ENCODE measurements at places on chromosomes 11 and 22. TPM values are rescaled to one million over a fixed set of nuclear protein-coding genes. Genes with fewer than 3 reads are reported as not detected.

Gene RGL4
- 26.9 TPM for total RNA-seq

Gene IRAG1
- total RNA-seq: 0.08 TPM

Gene HTR3A
- not detected for total RNA-seq

Gene NXPE1
- not detected for total RNA-seq

- no peak overlapping the region for H3K27ac ChIP-seq
- H3K36me3 ChIP-seq: no peaks in the 10 kb centered on the region
- no peaks in the 10 kb centered on the region for H3K4me1 ChIP-seq
- no peak overlapping the region for H3K4me3 ChIP-seq
- H3K27me3 ChIP-seq: peaks cover 7% of the 10 kb centered on the region
Measured at GRCh38 chr11:7167976-7168740, 79.4 kb downstream of the RBMXL2 start.

Gene APOBEC3B
- total RNA-seq: 51.9 TPM

DNA sequence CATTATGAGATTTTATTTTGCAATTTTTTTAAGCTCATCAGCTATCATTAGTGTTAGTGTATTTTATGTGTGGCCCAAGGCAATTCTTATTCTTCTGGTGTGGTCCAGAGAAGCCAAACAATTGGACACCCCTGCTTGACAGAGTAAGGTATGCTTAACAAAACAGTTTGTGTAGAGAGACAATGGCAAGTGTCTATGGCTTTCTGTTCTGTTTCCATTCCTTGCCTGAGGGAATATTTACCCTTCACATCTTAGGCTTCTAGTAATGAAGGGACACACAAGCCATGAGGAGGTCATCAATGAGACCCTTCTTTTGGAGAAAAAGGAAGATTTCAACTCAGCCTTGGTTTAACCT is 1278.4 kb upstream of the TENM4 start:
- H3K27me3 ChIP-seq: no peaks in the 10 kb centered on the region
- no peaks in the 10 kb centered on the region for H3K36me3 ChIP-seq
- no peak overlapping the region for H3K4me3 ChIP-seq
- no peak overlapping the region for H3K27ac ChIP-seq
- H3K4me1 ChIP-seq: no peaks in the 10 kb centered on the region
- no peak for DNase-seq

GRCh38 chr22:49404020-49404419 is 423.7 kb downstream of the BRD1 start:
- no peak for DNase-seq
- H3K36me3 ChIP-seq: no peaks in the 10 kb centered on the region
- no peaks in the 10 kb centered on the region for H3K27me3 ChIP-seq
- H3K4me1 ChIP-seq: no peaks in the 10 kb centered on the region
- H3K4me3 ChIP-seq: no peak overlapping the region

GRCh38 chr11:8719211-8719649 is 36.6 kb downstream of the RPL27A start:
- no peak for DNase-seq
- H3K27me3 ChIP-seq: peaks cover 4% of the 10 kb centered on the region
- no peaks in the 10 kb centered on the region for H3K4me1 ChIP-seq
- no peaks in the 10 kb centered on the region for H3K36me3 ChIP-seq
- H3K4me3 ChIP-seq: no peak overlapping the region

DNA sequence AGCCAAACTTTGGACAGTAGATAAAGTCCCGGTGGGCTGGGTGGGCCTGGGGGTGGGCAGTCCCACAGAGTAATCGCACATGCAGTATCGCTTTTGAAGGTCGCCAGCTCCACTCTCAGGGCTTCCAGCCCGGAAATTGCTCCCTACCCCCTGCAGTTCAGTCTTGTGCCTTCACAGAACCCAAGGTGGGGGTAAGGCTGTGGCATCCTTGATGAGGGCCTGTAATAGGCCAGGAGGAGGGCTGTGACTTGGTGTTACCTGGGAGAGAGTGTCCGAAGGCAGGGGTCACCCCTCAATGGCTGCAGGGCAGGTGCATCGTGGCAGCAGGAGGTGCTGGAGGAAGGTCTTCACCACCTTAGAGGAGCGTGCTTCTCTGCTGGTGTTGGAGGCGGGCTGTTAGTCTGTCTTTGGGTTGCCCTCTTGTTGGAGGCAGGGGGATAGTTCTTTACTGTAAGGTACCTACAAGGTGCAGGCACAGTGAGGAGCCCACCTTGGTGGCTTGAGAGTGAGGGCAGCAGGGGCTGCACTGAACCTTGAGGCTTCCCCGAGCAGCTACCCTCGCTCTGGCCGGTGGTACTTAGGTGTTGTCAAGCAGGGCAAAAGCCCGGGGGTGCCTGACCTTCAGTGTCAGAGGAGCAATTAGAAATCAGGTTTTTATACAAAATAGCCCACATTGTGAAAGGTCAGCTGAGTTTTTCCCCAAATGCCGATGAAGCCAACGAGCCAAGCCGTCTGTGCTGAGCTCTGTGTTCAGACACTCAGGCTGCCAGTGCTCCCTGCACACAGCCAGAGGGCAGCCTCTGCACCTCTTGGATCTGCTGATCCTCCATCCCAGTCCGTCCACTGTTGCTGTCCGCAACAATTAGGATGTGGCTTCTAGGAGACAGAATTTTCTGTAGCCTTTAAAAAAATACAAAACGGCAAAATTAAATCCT is 21.9 kb downstream of the SAMM50 start:
- H3K36me3 ChIP-seq: peaks cover 58% of the 10 kb centered on the region
- H3K27me3 ChIP-seq: no peaks in the 10 kb centered on the region

DNA sequence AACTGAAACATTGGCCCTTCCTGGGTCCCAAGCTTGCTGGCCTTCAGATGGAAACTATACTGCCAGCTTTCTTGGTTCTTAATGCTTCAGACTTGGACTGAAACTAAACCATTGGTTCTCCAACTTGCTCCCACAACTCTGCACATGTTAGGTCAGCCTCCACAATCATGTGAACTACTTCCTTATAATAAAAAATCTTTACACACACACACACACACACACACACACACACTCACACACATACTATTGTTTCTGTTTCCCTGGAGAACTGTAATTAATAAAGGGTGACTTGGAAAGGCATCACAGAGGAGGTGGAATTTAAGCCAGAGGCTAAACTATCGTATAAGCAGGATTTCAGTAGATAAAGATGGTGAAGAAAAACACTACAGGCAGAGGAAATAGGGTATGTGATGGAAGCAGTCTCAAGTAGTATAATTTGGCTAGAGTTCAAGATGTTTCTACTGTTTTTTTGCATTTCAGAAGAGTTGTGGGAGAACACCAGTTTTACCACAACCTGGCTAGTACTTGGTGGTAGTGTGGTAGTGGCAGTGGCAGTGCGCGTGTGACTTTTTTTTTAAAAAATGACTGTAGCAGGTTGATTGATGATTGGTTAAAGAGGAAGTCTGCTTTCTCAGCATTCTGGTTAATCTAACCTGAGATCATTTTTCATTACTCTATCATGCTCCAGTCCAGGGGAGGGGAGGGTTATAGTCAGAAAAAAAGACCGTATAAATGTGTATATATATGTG is 70.1 kb downstream of the PDE3B start:
- H3K36me3 ChIP-seq: peaks cover 45% of the 10 kb centered on the region
- peak overlapping the region; percentile 1 for H3K4me3 ChIP-seq
- no peaks in the 10 kb centered on the region for H3K27me3 ChIP-seq
- peak overlapping the region; percentile 75 for H3K27ac ChIP-seq
- peaks cover 24% of the 10 kb centered on the region for H3K4me1 ChIP-seq

Gene GAL3ST1
- total RNA-seq: not detected

DNA sequence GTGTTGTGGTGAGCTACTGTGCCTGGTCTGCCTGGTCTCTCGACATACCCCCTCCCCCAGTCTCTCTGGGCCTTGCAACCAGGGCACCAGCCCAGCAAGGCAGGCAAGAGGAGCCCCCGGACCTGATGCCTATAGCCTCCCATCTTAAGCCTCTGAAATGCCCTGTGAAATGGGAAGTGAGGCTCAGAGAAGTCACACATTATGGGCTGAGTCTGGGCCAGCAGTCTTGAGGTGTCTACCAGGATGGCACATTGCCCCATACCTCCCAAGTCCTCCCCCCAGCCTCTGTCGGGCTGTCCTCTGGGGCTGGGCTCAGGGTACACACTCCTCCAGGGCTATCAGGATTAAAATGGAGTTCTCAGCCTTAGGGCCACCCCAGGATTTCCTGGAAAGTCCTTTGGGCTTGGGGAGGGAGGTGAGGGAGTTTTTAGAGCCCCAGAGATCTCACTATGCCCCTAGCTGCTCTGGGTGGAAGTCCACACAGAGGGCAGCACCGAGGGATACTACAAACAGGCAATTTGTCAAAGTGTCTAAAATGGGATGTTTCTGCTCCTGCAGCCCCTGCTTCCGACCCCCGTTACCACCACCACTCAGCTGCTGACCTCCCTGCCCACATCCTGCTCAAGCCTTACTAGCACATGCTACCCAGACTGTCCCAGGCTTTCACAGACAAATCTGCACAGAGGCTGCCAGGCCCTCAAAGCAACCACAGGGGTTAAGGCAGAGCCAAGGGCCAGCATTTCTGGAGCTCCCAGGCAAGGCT is 3.1 kb upstream of the SH3BP1 start:
- H3K4me3 ChIP-seq: peak overlapping the region; percentile 3
- peaks cover 77% of the 10 kb centered on the region for H3K4me1 ChIP-seq
- no peaks in the 10 kb centered on the region for H3K27me3 ChIP-seq
- DNase-seq: peak; percentile 63

- H3K4me1 ChIP-seq: peaks cover 48% of the 10 kb centered on the region
- H3K27me3 ChIP-seq: no peaks in the 10 kb centered on the region
- H3K27ac ChIP-seq: peak within 1 kb of the TSS; percentile 98
- peak within 1 kb of the TSS; percentile 97 for H3K4me3 ChIP-seq
Measured at GRCh38 chr11:73142128-73142377, at the start of gene FCHSD2. Gene FCHSD2 (minus strand): TSS chr11:73142318. CDS start chr11:73141877, 441 bp downstream.

- H3K27me3 ChIP-seq: peaks cover 11% of the 10 kb centered on the region
- H3K4me1 ChIP-seq: no peaks in the 10 kb centered on the region
- H3K36me3 ChIP-seq: no peaks in the 10 kb centered on the region
- no peak overlapping the region for H3K27ac ChIP-seq
Measured at GRCh38 chr11:125224391-125225021, 60.0 kb downstream of the PKNOX2 start.

DNA sequence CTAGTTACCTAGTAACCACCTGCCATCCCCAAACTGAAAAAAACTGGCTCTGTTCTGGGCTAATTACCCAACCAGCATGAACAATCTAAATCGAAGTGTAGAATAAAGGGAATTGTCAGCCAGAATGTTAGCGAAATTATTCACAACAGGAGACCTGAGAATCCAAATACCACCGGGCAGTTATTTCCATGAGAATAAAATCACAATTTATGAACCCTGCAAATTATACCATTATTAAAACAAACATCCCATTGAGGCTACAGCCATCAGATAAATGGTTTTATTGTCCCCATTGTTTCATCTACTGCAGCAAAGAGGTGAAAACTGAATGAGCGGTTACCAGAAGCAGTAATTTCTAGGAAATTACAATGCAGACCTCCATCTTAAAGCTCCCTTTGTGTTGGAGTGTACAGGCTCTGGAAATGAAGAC is 21.7 kb downstream of the FAM168A start:
- peaks cover 17% of the 10 kb centered on the region for H3K36me3 ChIP-seq
- H3K27ac ChIP-seq: no peak overlapping the region
- H3K27me3 ChIP-seq: no peaks in the 10 kb centered on the region
- no peak overlapping the region for H3K4me3 ChIP-seq

DNA sequence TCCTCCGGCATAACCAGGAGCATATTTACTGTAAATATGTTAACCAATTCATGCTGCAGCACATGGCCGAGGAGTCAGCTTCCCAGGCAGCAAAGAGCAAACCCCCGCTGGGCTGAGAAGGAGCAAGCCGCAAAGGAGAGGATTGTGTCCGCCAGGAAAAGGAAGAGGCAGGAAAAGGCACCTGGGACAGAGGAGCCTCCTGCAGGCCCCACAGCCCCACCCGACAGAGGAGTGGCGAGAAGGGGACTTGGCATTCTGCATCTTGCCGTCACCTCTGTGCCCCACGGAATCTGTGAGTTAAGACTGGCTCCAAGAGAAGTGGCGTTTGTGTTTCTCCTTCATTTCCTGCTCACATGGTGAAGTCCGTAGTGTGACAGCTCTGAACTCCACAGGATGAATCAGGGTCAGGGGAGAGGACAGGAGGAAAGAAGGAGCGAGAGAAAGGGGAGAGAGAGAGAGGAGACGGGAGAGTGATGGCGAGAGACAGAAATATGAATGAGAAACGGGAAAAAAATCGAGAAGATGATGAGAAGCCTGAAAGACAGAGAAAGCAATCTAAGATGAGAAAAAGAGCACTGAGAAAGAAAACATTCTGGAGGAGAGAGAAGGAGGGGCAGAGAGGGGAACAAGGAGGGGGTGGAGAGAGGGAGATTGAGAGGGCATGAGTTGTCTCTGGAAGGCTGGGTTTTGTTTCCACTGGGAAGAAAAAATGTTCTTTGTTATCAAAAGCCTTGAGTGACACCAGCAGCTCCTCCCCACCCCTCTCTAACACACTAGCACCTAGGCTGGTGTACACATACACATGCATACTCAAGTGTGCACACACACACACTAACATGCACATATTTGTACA is 489.6 kb downstream of the MN1 start:
- no peaks in the 10 kb centered on the region for H3K27me3 ChIP-seq
- no peak overlapping the region for H3K27ac ChIP-seq
- DNase-seq: no peak
- no peaks in the 10 kb centered on the region for H3K4me1 ChIP-seq
- no peak overlapping the region for H3K4me3 ChIP-seq

Gene CCDC157
- 3.2 TPM for total RNA-seq

DNA sequence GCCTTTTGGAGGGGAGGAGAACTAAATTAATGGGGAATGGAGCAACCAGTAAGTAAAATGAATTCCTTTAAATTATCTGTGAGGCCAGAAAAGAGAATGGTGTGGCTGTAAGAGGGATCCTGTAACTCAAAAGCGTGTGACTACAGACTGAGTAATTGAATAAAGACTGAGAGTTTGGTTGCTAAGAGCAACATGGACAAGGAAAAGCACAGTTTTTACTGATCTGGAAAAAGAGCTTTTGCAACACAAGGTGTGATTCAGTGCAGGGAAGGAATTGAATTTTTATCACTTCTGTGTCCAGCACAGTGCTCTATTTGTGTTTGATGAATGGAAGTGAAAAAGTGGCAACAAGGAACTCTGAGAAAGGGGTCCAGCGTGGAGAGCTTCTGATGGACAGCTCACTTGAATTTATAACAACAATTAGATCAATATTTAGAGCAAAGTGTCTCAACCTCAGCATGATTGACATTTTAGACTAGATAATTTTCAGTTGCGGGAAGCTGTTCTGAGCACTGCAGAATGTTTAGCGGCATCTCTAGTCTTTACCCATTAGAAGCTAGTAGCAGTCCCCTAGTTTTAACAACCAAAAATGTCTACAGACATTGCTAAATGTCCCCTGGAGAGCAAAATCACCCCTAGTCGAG is 202.8 kb upstream of the BDNF start:
- no peaks in the 10 kb centered on the region for H3K4me1 ChIP-seq
- DNase-seq: no peak
- no peak overlapping the region for H3K4me3 ChIP-seq
- no peaks in the 10 kb centered on the region for H3K36me3 ChIP-seq

Gene RNF169
- total RNA-seq: 18.6 TPM

DNA sequence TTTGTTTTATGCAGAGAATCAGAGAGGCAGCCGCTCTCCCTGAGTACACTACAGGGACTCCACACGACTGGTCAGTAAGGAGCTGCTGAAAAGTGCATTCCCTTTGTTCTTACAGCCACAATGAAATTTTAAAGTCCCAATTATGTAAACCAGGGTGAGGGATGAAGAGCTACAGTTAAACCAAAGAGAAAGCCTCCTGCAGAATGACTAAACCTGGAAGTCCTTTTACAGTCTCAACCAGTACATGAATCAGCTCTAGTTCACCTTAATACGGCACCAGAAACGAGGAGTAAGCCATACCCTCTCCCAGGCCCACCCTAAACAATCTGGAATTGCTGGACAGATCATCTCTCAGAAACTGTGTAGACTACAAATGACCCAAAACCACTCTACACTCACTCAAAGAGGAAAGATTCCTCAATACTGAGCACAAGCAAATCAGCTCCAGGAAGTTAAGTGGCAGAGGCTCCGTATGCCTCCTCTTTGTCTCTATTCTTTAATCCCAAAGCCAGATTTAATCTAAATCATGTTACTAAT is 113.1 kb downstream of the RBFOX2 start:
- peaks cover 2% of the 10 kb centered on the region for H3K27me3 ChIP-seq
- H3K27ac ChIP-seq: no peak overlapping the region
- DNase-seq: no peak
- no peaks in the 10 kb centered on the region for H3K36me3 ChIP-seq
- peaks cover 7% of the 10 kb centered on the region for H3K4me1 ChIP-seq
